Nephron progenitor cell (in vitro differentiated cells): ENCODE measurements at places on chromosomes 7 and 10.

- no peak for DNase-seq
These were observed 151.9 kb downstream of the ZMYND11 start for GRCh38 chr10:287026-287709.

DNA sequence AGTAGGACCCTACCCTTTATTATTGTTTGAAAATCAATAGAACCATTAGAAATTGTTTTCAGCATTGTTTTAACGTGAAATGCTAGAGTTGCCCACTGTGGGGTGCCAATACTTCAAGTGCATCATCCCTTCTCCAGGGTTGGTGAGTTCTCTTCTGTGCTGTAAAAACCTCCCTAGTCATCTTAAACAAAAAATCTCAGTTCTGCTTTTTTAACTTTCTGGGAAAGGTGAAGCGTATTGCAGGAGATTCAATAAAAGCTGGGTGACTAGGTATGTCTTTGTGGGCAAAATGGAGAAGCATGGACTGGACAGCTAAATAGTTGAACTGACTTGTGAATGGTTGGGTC is 699.1 kb downstream of the SUGCT start:
- DNase-seq, result no peak

GRCh38 chr7:2450198-2451107 is 25.7 kb downstream of the GRIFIN start:
- DNase-seq, result no peak

DNA sequence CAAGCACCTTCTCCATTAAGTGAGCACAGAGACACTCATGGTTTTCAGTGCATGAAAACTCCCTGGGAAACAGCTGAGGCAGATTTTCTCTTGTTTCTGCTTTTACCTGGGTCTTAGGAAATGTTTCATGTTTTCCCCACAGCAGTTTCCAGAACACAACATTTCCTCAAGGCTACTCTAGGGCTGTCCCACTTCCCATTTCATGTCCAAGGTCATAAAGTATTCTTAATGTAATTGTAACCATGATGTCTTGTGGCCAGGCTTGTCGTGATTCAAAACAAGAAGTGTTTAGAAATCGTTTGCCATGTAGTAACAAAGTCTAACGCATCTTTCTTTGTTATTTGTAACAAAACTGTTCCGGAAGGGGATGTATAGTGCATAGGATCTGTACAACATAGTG is 83.8 kb upstream of the NRP1 start:
- no peak for DNase-seq

DNA sequence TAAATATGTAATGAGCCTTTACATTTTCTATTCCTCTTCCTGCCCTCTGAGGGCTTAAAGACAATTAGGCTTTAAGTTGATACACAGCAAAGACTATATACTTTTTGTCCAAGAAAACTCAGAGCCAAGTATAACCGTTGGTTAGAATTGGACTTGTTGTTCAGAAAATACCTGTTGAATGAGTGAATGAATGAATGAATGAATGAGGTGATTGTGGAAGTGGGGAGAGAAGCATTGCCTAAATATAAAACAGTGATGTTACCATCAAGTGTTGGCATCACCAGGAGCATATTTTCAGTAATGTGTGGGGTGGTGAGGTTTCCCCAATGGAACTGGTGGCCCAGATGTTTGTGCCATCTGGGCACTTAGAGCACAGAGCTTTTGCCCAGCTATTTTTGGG is 106.9 kb downstream of the AOAH start:
- no peak for DNase-seq

GRCh38 chr10:68049289-68050078 is 25.6 kb downstream of the HERC4 start:
- no peak for DNase-seq

DNA sequence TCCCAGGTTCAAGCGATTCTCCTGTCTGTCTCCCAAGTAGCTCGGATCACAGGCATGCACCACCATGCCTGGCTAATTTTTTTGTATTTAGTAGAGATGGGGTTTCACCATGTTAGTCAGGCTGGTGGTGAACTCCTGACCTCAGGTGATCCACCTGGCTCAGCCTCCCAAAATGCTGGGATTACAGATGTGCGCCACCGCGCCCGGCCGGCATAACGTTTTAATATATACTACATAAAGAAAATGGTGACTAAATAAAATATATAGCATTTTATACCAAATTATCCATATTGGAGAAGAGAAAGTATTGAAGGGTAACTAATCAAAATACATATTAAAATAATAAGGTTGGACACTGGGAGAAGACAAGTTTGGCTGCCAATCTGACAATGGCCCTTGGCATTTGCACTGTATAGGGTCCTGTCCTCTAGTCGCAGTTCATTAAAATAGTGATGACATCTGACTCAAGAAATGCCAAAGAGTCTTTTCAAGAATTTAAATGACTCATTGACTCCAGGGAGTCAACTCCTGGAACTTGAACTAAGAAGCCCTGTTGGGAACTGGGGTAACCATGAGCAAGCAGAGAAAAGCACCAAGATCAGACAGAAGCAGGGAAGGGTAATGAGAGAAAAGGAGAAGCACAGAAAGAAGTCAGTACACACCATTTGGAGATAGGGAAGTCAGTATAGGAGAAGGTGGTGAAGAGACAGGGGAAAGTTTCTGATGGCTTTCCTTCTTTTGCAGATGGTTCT is 91.1 kb downstream of the CH25H start:
- DNase-seq, result no peak
